ENCODE measurements at places on chromosomes 7 and 10. TPM values are rescaled to one million over a fixed set of nuclear protein-coding genes. Genes with fewer than 3 reads are reported as not detected.

- no peak overlapping the region for H3K27ac ChIP-seq
- peaks cover 30% of the 10 kb centered on the region for H3K36me3 ChIP-seq
- no peak overlapping the region for H3K4me3 ChIP-seq
- DNase-seq = no peak
- peaks cover 11% of the 10 kb centered on the region for H3K4me1 ChIP-seq
Measured at GRCh38 chr7:92071032-92071431, 63.2 kb downstream of the CYP51A1 start.

DNA sequence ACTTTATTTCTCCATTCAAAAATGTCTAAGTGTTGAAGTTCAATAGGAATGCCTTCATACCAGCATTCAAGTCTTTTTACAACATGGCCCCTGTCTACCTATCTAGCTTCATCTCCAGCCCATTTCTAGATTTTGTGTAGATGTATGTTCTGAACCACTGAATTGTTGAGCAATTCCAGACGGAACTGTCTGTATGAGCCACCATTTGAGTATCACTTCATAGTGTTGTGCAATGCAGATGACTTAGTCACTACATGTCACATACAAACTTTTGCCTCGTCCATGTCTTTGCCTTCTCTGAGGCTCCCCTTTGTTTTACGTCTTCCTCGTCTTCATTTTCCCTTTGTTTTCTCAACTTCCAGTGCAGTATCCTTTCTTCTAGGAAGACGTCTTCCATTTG lies 118.1 kb downstream of the INHBA start:
- no peak overlapping the region for H3K4me3 ChIP-seq
- H3K27me3 ChIP-seq = no peaks in the 10 kb centered on the region
- no peak for DNase-seq
- H3K36me3 ChIP-seq = no peaks in the 10 kb centered on the region

DNA sequence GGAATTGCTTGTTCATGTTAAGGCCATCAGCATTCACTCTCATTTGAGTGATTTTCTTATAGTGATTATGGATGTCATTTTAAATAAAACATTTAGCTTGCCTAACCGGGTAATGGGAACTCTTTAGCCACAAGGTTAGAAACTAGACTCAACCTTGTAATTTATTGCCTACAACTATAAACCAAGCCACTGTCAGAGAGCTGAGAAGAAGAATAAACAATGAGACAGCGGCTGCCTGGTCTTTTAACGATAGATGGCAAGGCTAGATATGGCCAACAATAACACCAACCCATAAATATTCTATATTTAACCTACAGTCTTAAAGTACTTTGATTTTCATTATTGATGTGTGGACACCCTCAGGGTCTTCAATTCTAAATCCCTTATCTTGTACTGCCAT lies 27.8 kb upstream of the INHBA start:
- no peaks in the 10 kb centered on the region for H3K36me3 ChIP-seq
- no peak for DNase-seq
- no peak overlapping the region for H3K27ac ChIP-seq
- no peak overlapping the region for H3K4me3 ChIP-seq

- H3K4me3 ChIP-seq = no peak overlapping the region
- no peaks in the 10 kb centered on the region for H3K4me1 ChIP-seq
- no peaks in the 10 kb centered on the region for H3K36me3 ChIP-seq
- H3K27me3 ChIP-seq = peaks cover 21% of the 10 kb centered on the region
- no peak overlapping the region for H3K27ac ChIP-seq
Measured at GRCh38 chr10:117162093-117163060, 24.3 kb upstream of the VAX1 start.

GRCh38 chr10:10731366-10731765 lies 286.3 kb upstream of the CELF2 start:
- H3K36me3 ChIP-seq = no peaks in the 10 kb centered on the region
- H3K27ac ChIP-seq = no peak overlapping the region
- H3K4me3 ChIP-seq = no peak overlapping the region
- H3K27me3 ChIP-seq = no peaks in the 10 kb centered on the region

MNX1 gene
- 21.0 TPM for polyA plus RNA-seq

FBXL13 gene
- 0.42 TPM for polyA plus RNA-seq

DNA sequence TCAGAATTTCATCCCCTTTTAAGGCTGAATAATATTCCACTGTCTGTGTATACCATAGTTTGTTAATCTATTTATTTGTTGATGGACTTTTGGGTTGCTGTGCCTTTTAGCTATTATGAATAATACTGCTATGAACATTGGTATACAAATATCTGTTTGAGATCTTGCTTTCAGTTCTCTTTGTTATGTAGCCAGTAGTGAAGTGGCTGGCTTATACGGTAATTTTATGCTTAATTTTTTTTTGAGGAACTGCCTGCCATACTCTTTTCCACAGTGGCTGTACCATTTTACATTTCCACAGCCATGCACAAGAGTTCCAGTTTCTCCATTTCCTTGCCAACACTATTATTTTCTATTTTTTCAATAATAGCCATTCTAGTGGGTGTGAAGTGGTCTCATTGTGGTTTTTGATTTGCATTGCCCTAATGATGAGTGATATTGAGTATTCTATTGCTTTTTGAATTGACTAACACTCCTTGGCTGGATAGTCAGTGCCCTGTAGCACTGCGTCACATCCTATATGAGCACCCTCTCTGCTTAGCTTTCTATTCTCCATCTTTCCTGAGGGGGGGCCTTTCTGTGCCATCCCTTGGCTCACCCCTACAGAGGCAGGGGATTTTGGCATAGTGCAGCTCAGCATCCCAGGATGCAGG lies 29.4 kb upstream of the RAPGEF5 start:
- no peaks in the 10 kb centered on the region for H3K36me3 ChIP-seq
- H3K27me3 ChIP-seq = no peaks in the 10 kb centered on the region
- no peaks in the 10 kb centered on the region for H3K4me1 ChIP-seq
- no peak for DNase-seq
- H3K27ac ChIP-seq = no peak overlapping the region

DNA sequence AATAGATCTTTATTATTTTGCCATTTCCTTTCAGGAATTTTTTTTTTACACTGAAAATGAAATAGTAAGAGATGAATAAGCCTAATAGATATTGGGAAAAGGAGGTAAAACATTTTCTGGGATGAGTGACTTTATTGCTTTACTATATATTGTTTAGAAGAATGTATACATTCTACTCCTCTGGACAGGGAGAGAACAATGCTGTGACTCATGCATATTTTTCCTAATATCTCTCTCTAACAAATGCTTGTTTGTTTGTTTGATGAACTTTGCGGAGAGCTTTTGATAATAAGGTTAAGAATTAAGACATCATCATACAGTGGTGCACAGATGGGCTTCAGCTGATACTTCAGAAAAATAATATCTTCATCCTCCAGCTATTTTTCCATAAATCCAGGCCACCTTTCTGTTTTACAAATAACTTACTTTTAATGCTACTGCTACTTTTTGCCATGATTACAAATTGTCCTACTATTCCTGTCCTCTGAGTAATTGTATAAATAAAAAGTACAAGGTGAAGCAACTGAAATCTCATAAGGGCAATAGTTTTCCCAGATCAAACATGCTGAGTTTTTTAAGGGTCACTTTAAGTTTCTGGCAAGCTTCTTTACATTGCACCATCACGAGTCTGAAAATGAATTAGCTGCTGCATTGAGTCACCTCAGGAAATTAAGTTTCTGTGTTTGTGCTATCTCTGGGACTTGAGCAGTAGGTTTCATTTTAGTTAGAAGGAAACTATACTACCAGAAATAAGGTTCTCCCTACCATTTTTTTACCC lies 207.3 kb upstream of the POT1 start:
- no peak overlapping the region for H3K27ac ChIP-seq
- peaks cover 5% of the 10 kb centered on the region for H3K4me1 ChIP-seq
- no peaks in the 10 kb centered on the region for H3K27me3 ChIP-seq
- H3K36me3 ChIP-seq = no peaks in the 10 kb centered on the region
- no peak overlapping the region for H3K4me3 ChIP-seq

DNA sequence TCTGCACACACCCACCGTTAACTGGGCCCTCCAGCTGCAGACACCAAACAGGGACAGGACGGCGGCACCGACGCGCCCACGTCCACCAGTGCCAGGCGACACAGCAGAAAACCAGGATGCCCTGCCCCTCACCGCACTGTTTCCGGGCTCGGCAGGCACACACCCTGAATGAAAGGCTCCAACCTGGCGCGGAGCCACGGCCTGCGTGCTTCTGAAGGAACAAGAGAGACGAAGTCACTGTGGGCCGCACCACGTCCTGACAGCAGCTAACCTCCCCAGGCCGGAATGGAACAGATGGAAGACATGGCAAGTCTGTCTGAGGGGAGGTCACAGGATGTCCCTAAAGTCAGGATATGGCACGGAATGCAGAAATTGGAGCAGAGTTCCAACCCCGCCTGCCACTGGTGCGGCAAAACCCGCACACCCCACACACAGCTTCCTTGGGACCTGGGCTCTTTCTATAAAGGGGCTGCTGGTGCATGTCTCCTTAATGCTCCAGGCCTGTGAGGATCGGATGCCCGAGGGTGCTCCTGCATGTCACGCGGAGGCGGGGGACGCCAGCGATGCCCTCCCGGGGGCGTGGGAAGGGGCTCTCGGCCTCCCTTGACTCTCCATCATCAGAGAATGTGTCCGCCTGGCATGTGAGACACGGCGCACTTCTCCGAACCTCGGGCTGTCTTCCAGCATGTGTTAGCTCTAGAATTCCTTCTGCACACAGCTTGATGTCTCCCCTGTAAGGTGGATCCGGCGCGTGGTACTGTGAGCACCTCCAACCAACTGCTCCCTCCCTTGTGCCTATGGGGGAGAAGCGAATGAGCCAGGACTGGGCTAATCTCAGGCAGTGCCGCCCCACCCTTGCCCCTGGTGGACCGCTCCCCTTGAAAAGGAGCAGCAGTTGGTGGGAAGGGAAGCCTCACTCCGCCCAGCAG lies 3.9 kb upstream of the GPER1 start:
- no peak overlapping the region for H3K27ac ChIP-seq

DNA sequence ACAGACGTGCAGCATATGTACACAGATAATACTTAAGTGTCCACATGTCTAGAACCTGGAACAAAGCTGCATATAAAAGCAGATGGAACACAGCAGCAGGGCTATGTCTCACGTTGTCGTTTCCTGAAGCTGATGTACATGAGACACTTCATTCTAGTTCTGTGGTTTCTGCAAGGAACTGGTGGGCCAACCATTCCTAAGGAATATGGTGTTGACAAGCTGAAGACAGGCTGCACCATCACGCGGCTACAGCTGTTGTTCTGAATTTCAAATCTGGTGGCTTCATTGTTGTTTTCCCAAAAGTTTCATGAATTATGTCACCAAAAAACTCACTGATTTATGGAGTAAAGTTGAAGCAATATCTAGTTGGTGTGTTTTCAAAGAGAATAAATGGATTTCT lies 33.7 kb downstream of the PRKAG2 start:
- H3K4me3 ChIP-seq = no peak overlapping the region
- no peaks in the 10 kb centered on the region for H3K36me3 ChIP-seq
- no peaks in the 10 kb centered on the region for H3K27me3 ChIP-seq
- peak; percentile 10 for DNase-seq

GRCh38 chr10:43260911-43261577 lies 5.8 kb downstream of the RASGEF1A start:
- H3K4me3 ChIP-seq = no peak overlapping the region
- no peak overlapping the region for H3K27ac ChIP-seq
- H3K4me1 ChIP-seq = no peaks in the 10 kb centered on the region
- no peak for DNase-seq
- no peaks in the 10 kb centered on the region for H3K27me3 ChIP-seq

DNA sequence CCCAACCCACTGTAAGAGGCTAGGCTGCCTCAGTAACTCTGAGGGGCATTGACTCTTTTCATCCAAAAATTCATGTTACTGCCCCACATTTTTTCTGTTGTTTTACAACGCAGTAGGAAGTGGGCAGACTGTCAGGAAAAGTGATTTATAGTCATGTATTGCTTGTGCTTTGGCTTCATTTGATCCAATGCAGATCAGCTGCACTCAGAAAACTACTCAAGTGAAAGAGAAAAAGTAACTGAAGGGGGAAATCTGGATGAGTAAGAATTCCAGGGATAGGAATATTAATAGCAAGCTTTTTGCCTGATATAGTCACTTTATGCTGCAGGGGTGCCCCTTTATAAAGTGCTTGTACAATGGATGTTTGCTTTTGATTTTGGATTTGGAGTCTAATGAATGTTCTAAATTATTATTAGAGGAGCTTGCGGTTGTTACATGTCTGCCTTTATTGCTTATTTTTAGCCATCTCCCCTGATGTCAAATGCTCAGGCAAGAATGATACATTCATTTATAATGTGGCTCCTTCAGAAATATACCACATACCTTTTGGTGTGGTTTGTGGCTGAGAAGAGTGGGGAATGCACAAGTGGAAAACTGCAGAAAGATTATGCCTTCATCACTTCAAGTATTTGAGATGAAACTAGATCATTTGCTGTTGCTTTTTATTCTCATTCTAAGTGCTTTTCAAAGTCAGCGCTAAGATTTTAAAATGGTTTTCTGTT lies 86.1 kb downstream of the EGFR start:
- no peaks in the 10 kb centered on the region for H3K27me3 ChIP-seq
- no peak for DNase-seq
- H3K4me3 ChIP-seq = no peak overlapping the region
- H3K4me1 ChIP-seq = peaks cover 22% of the 10 kb centered on the region
- H3K36me3 ChIP-seq = no peaks in the 10 kb centered on the region
- H3K27ac ChIP-seq = no peak overlapping the region

ASIC3 gene
- 8.7 TPM for polyA plus RNA-seq

DNA sequence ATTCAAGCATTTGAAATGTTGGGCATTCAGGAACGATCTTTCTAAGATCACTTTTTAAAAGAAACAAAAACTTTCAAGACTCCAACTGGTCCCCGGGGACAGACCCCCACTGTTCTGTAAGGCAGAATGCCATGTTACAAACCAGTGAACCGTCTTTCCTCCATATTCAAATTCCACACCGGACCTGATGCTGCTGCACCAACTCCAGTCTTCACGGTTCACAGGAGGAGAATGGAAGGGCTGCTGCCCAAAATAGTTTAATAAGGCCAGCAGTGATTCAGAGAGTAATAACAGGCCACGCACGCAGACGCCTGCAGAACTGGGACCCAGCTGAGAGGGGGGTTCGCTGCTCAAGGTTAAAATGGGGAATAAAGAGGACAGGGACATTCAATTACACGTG lies 47.2 kb downstream of the OSBPL3 start:
- no peaks in the 10 kb centered on the region for H3K27me3 ChIP-seq
- no peak for DNase-seq
- H3K4me3 ChIP-seq = no peak overlapping the region
- H3K4me1 ChIP-seq = no peaks in the 10 kb centered on the region

SFRP4 gene
- polyA plus RNA-seq = 0.59 TPM

SPDYE2B gene
- not detected for polyA plus RNA-seq

SPDYE1 gene
- polyA plus RNA-seq = not detected

GRCh38 chr7:8938044-8938805 lies 504.8 kb downstream of the NXPH1 start:
- H3K27ac ChIP-seq = no peak overlapping the region
- no peaks in the 10 kb centered on the region for H3K36me3 ChIP-seq
- no peaks in the 10 kb centered on the region for H3K4me1 ChIP-seq
- no peaks in the 10 kb centered on the region for H3K27me3 ChIP-seq

All from pancreas (tissue), 10 donors.